RPMI8226 (cell line): ENCODE measurements at places on chromosomes 13 and 19.
A peak's percentile ranks its signal among the peaks of the same experiment; 100 is the strongest.

GRCh38 chr19:34838753-34839431 is 65.9 kb upstream of the ZNF599 start:
- DNase-seq: no peak

DNA sequence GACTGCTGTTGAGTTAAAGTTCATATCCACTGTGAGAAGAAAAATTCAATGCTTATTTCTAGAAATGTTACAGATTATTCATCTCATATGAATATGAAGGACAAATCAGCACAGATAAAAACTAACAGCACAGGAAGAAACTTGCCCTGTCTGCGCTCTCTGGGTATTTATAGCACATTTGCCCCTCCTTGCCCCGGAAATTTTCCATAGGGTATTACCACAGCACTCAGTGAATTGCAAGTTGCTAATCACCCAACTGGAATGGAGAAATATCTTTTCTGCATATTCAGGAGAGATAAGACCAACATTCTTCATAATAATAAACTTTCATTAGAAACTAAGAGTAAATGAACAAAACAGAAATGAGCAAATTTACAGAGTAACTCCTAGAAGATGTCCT is 318.0 kb upstream of the KLF12 start:
- DNase-seq: no peak

- DNase-seq: no peak
Observed at GRCh38 chr19:45972081-45972946, 1.4 kb downstream of the NOVA2 start.

- no peak for DNase-seq
Observed at GRCh38 chr13:102667911-102668310, 26.9 kb downstream of the METTL21C start.

- no peak for DNase-seq
Observed at GRCh38 chr13:49693191-49693733, 2.0 kb upstream of the EBPL start.

- DNase-seq: no peak
Observed at GRCh38 chr13:73171926-73172325, 113.1 kb downstream of the KLF5 start.

- DNase-seq: peak; percentile 78
Observed at GRCh38 chr19:9130965-9131364, 4.2 kb upstream of the OR7G3 start.

- DNase-seq: no peak
Observed at GRCh38 chr13:32092496-32092895, 60.9 kb downstream of the FRY start.

GRCh38 chr19:39031368-39032062 is 834 bp downstream of the FBXO27 start:
- DNase-seq: peak; percentile 95

DNA sequence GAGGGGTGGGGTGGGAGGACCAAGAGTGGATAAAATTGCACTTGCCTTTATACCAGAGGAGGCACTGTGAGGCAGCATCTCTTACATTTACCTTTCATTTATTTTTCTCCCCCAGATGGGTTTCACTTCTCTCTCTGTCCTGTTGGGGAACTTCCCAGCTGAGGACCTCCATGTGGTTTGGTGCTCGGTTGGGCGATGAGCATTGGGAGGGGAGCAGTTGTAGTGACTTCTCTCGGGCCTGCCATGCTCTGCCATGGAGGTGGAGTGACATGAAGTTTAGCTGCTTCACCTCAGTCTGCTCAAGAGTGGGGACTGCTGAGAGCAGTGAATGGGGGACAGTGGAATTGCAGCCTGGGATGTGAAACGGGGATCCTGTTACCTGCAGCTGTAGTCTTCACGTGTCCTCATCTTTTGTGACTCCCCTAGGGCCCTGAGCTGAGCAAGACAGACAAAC is 23.1 kb upstream of the CXCL17 start:
- DNase-seq: peak; percentile 45

DNA sequence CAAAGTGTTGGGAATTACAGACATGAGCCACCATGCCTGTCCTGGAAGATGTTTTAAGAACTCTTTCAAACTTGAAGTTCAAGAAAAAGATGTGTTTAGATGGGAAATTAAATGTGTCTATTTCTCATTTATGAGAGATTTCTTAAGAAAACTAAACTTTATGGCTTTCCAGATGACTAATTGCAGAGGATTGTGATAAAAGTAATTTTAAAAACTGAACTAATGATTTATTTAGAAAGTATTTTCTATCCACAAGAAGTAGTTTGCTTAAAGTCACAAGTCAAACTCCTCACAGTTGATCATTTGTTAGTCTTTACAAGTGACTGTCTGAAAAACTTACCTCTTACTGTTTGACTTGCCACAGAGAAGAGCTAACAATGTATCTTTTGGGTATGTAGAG is 89.6 kb upstream of the SPRY2 start:
- DNase-seq: no peak

DNA sequence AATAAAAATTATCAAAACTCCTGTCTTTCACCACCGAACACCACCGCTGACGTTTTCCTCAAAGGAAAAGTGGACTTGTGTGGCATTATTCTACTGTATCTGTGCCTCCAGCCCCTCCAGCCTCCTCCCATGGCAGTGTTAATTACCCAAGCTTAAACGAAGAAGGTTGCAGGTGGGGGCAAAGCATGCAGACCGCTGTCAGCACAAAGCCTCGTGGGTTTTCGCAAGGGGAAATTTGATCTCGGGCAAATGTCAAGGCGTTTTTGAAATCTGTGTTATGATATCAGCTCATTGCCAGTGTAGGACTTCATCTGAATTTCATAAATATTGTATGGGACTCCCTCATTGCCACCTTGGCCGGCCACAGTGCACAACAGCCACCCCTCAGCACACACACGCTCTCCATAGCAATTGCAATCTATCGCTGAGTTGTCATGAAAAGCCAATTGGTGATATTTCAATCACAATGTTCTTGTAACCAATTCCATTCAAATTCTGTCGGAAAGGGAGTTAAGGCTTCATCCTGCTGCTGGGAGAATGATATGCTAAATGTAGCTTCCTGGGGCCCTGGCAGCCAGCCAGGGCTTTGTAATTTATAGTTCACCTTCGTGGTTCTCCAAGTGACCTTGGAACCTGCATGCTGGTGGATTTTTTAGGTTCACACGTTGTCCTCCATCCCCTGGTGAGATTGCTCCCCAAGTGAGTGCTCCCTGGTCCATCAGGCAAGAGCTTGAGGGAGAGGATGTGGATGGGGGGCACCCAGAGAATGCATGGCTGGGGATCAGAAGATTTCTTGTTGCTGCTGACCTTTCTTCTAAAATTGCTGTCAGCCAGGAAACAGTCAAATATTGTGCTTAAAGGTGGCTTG is 16.6 kb downstream of the CHST8 start:
- peak; percentile 77 for DNase-seq

- no peak for DNase-seq
Observed at GRCh38 chr19:32864318-32865007, 5.1 kb downstream of the SLC7A9 start.

GRCh38 chr13:48891586-48891985 is 84.1 kb upstream of the FNDC3A start:
- DNase-seq: no peak

DNA sequence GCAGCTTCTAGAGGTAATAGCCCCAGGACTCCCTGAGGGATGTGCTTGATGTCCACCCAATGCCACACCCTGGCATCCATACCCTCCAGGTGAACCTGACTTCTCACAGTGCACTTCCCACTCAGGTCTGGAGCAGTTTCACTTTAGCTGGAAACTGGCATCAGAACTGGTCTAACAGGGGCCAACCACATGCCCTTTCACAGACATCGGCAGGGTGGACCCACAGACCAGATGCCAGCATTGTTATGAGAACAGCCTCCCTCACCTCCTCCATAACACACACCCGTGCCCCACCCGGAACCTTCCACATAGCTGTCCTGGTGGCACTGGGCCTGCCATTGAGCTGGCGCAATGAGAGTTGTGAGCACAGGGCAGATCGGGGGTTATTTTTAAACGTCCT is 77.4 kb upstream of the GPR12 start:
- DNase-seq: no peak

- no peak for DNase-seq
Observed at GRCh38 chr13:66128692-66129269, 1101.4 kb downstream of the PCDH9 start.

GRCh38 chr19:55311797-55312196 is 13.3 kb downstream of the TMEM150B start:
- no peak for DNase-seq

GRCh38 chr19:2668175-2668763 is 34.2 kb downstream of the GNG7 start:
- DNase-seq: no peak

DNA sequence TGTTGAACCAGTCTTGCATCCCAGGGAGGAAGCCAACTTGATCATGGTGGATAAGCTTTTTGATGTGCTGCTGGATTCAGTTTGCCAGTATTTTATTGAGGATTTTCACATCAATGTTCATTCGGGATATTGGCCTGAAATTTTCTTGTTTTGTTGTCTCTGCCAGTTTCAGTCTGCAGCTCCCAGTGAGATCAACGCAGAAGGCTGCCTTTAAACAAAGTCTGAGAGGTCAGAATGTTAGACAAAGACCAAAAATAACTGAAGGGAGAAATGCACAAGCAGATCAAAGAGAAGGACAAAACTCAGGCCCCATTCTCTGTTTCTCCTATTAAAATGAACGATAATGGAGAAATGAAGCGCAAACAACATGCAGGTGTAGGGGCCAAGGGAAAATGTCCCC is 170.4 kb downstream of the NHLRC3 start:
- no peak for DNase-seq
